ENCODE measurements at places on chromosomes 7 and 10.
A peak's percentile ranks its signal among the peaks of the same experiment; 100 is the strongest.

- DNase-seq = no peak
Measured at GRCh38 chr10:124626759-124627380, 117.3 kb downstream of the FAM53B start.

DNA sequence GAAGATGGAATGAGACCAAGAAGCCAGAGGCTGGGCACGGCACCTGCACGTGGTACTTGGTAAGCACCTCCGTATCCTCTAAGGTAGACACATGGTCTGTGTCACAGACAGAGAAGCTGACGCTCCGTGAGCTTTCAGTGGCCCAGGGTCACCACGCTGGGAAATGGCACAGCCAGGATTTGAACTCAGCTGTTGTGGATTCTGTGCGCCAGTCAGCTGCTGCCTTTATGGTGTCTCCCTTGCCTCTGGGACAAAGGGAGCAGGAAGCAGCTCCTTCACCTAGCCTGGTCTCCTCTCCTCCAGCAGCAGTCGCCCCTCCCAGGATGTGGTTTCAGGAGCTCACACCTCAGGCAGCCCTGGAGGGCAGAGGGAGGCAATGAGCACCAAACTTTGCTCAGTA is 110.8 kb downstream of the ARHGAP22 start:
- no peak for DNase-seq

DNA sequence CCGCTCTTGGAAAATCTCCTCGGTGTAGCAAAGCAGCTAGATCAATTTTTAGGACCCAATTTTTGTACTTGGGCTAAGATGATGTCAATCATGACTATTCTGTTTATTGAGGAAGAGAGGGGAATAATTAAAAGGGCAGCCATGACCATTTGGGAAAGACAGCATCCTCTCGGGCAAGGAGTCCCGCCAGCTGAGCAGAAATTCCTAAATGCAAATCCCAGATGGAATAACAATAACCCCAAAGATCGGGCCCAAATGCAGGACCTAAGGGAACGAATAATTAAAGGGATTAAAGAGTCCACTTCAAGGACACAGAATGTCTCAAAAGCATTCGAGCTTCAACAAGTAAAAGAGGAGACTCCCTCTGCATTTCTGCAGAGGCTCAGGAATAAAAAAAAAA is 18.7 kb downstream of the COL17A1 start:
- DNase-seq = no peak

GRCh38 chr7:157373493-157373892 is 36.7 kb downstream of the DNAJB6 start:
- no peak for DNase-seq

GRCh38 chr7:41940760-41941343 is 238.0 kb upstream of the INHBA start:
- peak; percentile 79 for DNase-seq

DNA sequence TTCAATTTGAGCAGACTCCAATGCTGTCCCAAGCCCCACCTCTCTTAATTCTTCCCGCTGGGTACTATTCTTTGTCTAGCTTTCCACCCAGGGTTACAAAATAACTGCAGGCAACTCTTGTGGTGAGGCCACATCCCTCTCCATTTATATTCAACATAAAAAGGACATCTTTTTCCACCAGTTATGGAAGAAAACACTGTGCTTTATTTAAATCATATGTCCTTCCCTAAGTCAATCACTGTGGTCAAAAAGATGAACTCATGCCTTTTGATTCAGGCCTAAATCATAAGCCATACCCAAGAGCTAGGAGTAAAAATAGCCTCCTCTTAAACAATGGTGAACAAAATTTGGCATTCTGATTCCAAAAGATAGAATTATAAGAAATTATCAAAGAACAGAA is 386.0 kb downstream of the SEMA3D start:
- DNase-seq = no peak

DNA sequence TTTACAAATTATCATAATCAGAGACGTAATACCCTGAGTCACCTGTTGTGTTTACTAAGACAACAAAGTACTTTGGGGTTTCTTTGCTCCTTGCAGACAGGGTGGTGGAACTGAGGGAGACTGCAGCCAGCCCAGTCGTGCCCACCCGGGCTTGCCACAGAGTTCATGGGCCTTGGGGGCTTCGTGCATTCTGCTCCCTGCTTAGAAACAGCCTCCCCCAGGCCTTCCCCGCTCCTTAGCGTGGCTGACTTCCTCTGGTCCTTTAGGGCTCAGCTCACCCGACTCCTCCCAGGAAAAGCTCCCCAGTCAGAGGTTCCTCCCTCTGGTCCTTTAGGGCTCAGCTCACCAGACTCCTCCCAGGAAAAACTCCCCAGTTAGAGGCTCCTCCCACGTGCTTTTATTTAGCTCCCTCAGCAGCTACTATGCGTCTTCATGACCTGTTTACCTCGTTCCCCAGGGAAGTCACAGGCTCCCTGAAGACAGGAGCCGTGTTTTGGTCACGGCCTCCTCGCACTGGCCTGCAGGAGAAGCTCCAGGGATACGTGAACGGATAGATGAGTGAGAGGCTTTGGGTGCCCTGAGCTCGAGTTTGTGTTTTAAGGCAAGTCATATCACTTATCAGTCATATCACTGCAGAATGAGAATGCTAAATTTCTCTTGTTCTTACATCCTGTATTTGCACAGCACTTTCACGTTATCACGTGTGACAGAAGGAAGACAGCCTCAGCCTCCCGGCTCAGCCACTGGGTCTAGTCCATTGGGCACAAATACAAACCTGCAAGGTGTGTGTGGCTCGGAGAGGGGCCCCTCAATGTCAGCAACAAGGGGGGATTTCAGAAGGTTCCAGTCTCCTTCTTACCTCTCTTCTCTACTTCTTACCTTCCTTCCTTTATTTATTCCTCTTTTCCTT is 52.7 kb upstream of the VIPR2 start:
- peak; percentile 48 for DNase-seq

DNA sequence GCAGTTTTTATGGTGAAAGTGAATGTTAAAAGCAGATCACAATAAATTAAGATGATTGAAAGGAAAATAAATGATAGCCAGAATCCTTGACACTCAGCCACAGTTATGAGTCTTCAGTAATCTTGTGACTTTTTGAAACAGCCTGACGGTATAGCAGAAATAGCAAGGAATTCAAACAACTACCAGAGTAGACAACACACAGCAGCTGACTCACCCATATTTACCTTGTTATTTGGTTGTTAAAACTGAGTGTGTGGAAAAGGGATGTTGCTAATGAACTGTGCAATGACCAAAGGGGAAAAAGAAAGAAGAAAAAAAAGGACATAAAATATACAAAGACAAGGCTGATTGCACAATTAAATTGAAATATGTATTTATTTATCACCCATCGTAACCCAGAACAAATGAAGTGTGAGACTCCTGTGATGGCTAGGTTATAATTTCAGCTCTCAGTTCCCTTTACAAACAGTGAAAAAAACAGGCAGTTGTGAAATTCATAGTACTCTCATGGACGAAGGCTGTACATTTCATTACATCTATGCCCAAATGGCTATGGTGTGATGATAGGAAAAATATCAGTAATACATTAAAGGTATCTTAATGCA is 1023.0 kb upstream of the SORCS1 start:
- no peak for DNase-seq

- no peak for DNase-seq
Measured at GRCh38 chr7:152859781-152860191, 100.2 kb downstream of the ACTR3B start.

DNA sequence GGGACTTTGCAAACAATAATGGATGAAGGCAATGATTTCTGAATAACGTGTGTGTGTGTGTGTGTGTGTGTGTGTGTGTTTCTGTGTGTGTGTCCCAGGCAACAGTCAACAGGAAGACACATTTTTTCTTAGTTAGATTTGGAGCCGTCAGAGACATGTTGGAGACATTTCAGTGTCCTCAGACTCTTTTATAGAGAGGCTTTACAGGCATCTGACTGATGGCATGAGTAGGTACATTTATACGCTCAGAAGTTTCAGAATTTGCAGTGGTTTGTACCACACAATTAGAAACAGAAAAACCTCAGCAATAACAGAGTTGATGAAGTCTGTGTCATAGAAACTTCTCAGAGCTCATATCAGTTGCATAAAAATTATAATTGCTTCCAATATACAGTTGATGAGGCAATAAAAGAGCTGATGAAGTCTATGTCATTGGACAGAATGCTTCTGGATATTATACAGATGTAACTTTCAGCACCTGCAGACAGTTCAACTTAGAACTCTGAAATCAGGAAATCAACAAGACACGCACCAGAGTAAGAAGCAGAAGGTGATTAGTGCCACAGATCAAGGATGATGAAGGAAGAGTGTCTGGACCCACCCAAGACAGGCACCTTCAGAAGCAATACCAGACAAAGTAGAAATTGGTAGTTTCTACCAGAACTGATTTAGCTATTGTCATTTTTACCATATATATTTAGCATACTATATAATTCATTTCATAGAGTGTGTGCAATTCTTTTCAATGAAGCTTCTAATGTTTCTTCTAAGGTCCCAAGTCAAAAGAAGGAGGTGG is 104.5 kb upstream of the LYZL1 start:
- DNase-seq = no peak

DNA sequence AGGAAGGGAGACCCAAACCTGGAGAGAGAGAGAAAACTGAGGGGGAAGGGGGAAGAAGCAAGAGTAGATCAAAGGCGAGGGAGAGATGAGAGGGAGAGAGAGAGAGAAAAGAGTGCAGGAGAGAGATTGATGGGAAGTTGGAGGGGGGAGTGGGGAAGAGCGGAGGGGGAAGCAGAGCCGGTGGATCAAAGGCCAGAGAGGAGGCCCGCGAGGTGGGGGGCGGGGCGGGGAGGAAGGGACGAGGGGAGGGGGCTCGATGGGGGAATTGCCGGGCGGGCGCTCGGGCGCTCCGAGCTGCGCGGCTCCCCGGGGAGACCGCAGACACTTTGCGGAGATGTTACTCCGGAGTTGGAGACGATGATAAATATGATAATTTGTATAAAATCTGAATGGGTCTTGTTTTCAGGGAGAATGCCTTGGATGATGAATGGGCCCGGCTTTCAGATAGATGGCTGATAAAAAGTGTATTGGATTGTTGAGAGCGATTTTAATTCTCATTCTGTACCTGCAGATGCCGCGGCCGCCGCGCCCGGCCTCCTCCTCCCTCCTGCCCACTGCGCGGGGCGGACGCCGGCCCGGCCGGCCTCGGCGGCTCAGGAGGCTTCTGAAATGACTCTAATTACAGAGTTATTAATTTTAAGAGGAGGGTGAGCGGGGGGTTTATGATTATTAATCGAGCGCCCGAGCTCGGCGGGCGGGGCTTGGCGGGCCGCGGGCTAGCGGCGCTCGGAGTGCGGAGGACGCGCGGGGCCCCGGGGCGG is 21.4 kb upstream of the PAX2 start:
- no peak for DNase-seq

DNA sequence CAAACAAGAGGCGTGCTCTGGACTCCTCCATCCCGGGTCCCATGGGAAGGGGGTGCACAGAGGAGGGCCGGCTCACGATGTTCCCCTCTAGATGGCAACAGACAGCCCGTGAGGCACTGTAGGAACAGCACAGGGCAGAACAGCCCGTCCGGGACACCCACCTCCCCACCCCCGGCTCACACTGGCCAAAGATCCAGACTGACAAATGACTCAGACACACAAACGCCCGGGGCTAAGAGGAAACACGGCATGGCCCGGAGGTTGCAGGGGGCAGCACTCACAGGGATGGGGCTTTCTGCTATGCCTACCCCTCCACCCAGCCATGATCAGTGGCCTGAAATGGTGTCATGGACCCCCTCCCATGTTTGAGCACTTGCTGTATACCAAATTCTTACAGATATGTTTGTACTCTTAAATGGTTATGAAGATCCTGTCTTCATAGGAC is 4.9 kb upstream of the ELN start:
- no peak for DNase-seq

GRCh38 chr7:147151661-147152060 is 1035.1 kb downstream of the CNTNAP2 start:
- DNase-seq = no peak

DNA sequence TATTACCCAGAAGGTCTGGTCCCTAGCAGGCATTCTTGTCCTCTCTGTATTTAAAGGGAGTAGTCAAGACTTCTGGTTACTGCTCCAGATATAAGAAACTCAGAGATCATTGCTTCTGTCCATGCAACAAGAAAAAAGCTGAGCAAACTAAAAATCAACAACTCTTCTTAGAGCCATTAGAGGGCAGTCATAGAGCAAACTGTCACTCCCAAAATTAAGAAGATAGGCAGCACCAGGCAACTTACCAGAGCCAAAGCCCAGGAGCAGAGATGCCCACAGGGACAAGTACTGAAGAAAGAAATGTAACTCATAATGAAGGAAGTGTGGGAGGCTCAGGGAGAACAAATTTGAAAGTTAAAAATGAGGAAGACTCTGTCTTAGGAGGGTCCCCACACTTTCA is 472.9 kb upstream of the COBL start:
- no peak for DNase-seq

GRCh38 chr7:6182993-6183392 is 89.4 kb downstream of the CYTH3 start:
- DNase-seq = no peak

- no peak for DNase-seq
Measured at GRCh38 chr10:32409741-32410140, 36.2 kb upstream of the CCDC7 start.

- no peak for DNase-seq
Measured at GRCh38 chr7:11767148-11767547, 64.8 kb downstream of the THSD7A start.

GRCh38 chr7:22358820-22359697 is 2.1 kb upstream of the RAPGEF5 start:
- no peak for DNase-seq

DNA sequence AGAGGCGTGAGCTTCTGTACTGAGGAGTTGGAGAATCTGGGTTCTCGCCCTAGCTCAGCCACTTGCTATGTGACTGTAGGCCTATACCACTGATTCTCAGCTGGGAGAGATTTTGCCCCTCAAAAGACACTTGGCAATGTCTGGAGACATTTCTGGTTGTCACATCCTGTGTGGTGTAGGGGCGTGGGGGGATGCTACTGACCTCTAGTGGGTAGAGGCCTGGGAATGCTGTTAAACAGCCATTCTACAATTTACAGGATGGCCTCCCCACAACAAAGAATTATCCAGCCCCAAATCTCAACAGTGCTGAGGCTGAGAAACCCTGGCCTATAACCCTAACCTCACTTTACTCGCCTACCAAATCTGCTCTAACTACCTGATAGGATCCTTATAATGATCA is 58.8 kb upstream of the GAD2 start:
- no peak for DNase-seq

- DNase-seq = no peak
Measured at GRCh38 chr7:97007583-97007861, 2.2 kb downstream of the DLX6 start.

GRCh38 chr10:102677331-102678067 is 33.2 kb downstream of the TRIM8 start:
- no peak for DNase-seq

DNA sequence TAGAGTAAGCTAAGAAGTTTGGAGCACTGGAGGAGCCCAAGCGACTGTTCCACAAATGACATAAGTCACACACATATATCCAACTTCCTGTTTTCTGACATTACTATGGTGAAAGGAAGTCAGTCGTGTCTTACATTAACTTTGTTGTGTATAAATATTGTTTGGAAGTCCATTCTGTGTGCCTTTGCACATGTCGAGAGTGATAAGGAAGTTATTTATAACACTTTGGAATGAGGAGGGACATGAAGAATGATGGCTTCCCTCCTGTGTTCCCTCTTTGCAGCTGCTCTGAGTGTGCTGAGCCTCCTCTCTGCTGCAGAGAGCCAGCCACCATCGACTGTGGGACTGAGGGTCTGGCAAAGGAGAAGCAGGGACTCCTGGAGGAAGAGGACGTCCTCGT is 40.4 kb upstream of the MGMT start:
- DNase-seq = peak; percentile 47

GRCh38 chr10:113435881-113436280 is 117.0 kb upstream of the HABP2 start:
- no peak for DNase-seq
